NCI-H1092 treated with DMSO at 0.1 percent for 48 hours (cell line): ENCODE measurements at places on chromosomes 2 and 18.

GRCh38 chr2:175950512-175950911, 51.6 kb downstream of the LNPK start:
- no peak for DNase-seq

DNA sequence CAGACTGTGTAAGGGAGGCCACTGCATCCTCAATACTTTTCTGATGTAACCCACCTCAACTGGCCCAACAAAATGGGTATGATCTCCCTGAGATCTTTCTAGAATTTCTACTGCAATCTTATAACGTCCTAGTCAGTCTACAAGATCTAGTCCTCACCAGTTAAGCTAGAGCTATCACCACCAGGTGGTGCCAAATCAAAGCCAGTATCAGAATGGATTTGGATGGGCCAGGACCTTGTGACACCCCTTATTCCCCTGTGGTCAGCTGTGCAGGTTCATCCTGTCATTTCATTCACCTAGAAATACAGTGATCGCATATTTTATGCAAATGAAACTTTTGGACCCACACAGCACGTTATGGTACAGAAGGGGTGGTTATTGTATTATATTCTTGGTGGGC, 90.3 kb downstream of the OLA1 start:
- peak; percentile 8 for DNase-seq

GRCh38 chr2:238339395-238339780, 19.1 kb downstream of the TRAF3IP1 start:
- no peak for DNase-seq

- no peak for DNase-seq
These were observed 494.8 kb upstream of the HS6ST1 start for GRCh38 chr2:128813352-128814034.

GRCh38 chr2:108073415-108074072, 87.2 kb downstream of the SLC5A7 start:
- DNase-seq: no peak

DNA sequence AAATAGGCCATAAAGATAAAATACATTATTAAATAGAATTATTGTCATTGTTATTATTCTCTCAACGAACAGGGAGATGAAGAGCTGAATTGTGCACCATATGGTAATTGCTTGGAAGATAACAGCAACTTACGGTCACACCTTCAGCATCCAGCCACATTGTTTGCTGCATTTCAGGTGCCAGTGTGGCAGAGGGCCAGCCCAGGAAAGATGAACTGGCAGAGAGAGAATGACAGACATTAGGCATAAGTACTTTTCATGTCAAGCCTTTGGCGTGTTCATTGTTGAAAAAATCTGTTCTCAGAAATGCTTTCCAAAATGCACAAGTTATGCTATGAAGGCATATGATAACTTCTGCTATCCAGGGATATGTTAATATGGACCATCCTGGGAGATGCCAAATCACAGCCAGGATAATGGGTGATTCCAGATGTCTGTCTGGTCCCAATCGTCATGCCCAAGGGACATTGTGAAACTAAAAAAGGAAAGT, 748.6 kb upstream of the PIK3C3 start:
- no peak for DNase-seq

DNA sequence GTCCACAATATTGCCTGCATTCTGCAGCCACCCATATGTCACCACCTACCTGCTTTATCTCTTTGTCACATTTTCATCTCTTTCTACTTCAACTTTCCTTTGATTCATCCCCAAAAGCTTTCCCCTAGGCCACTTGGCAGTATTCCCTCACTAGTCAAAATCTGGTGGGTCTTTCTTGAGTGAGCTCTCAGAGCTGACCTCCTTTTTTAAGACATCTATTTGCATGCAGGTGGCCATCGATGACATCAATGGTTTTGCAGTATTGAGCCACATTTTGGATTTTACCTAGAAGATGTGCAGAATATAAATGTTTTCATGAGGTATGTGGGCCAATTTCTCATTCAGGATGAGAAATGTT, 133.4 kb upstream of the REG3A start:
- DNase-seq: no peak

GRCh38 chr2:222569826-222570225, 86.1 kb downstream of the FARSB start:
- DNase-seq: no peak

DNA sequence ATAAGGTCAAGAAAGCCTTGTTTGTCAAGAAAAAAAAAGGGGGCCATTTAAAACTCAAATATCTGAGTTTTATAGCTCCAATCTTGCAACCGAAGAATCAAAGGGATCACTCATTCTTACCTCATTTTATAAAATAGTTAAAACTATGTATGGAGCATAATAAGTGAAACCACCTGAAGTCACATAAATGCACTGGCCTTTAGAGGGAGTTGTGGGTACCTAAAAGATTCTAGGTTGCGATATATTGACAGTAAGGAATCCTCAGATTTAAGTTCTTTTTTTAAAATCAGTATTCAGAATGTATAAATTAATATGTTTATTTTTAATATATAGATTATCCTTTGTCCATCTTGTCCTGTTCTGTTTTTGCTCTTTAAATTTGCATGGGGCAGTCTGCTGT, 3.4 kb downstream of the ARHGAP28 start:
- no peak for DNase-seq

DNA sequence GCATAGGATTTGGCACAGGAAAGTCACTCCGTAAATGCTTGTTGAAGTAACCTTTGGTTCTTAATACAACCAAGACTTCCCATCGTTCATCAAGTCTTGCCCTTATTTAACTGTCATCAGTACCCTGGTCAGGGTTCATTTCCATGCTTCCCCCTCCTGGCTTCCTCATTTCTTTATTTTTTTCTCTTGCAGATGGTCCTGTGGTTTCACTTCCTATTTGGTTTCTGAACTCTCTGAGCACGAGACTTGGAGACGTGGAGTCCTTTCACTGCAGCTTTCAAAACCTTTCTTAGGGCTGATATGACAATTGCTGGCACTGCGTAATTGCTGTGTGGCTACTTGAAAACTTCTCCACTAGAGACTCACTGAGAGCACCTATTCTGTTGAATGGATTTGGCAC, 59.9 kb upstream of the PID1 start:
- no peak for DNase-seq

DNA sequence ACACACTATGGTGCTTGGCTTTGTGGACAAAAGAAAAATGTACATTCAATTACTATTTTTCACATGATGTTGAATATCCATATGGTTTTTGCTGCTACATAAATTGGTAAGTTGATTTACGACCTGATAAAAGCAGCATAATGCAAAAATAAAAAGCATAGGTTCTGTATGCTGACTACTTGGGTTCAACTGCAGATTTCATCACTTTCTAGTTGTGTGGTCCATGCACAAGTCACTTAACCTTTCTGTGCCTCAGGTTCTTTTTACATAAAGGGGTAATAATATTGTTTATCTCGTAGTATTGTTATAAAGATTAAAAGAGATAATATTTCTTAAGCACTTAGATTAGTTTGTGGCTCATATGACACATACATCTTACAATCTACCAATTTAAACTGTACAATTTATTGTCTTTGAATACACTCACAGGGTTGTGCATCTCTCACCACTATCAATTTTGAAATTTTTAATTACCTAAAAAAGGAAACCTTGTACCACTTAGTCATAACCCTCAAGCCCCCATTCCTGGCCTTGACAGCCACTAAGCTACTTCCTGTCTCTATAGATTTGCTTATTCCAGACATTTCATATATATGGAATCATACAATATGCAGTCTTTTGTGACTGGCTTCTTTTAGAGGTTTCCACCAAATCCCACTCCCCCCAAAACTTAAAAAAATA, 1443.9 kb downstream of the SUCLG1 start:
- no peak for DNase-seq

DNA sequence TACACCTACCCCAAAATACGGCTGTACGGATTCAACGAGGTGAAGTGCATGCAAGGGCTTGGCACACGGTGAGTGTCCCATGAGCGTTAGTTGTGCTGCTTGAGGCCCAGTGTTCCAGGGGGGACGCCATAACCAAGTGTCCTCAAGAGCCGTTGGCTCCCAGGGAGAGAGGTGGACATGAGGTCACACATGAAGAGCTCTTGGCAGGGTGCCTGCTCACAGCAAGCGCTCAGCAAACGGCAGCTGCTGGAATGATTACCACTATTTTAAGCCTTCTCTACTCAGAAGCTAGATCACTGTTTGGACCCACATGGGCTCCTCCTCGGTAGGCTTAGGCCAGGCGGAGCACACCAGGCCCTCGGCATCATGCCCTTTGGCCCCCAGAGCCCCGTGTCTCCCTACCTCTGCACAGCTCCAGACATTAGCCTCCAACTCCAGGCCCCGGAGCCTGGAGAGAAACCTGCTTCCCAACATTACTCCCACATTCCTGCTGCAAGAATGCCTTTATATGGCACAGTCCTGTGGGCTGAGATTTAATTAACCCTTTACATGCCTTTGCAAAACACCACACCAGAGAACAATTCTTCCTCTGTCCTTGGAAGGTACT, 68.4 kb upstream of the PPP1CB start:
- peak; percentile 76 for DNase-seq

DNA sequence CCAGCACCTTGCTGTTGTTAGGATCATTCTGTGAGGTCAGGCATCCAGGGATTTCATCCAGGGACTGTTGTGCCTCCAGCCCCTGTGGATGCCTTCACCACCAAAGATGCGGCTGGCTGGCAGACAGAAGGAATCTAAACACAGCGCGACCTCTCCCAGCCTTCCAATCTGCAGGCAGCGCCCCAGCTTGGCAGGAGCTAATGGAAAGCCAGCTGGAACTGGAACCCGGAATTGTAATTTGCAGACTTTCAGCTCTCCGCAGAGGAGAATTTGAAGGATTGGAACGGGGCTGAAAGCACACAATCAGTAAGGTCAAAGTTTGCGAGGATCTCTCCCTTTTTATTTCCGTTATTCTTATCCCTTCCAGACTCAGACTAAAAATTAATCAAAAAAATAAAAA, 127.8 kb downstream of the TRIB2 start:
- DNase-seq: no peak

GRCh38 chr18:34661464-34662087, 48.5 kb upstream of the DTNA start:
- DNase-seq: peak; percentile 78

GRCh38 chr2:62744603-62745002, 39.1 kb downstream of the EHBP1 start:
- DNase-seq: no peak

DNA sequence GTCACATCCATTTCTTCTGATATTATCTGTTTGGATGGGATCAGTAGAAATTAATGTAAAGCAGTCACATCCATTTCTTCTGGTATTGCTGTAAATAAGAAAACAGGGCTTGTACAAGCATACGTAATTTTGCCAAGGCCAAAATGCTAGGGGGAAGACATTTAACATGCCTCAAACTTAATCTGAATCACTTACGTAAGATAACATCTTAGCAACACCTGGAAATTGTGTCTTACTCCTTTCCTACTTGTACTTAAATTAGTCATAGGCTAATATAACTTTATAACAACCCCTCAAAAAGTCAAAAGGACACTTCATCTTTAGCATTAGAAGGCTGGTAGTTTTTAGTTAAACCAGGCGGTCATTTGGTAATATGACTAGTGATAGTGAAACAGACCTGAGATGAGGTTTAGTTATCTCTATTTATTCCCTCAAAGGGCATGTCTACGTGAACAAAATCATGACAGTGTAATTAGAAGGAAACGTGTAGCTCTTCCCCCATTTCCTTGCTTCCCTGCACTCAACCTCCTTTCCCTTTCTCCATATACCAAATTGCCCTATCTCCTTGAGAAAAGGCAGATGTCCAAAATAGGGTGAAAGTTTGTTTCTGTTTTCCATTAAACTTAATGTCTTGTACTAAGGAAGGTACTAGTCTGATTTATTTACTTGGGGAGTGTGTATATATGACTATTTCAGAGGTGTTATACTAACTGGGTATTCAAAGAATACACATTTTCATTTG, 99.3 kb upstream of the FZD5 start:
- DNase-seq: no peak

DNA sequence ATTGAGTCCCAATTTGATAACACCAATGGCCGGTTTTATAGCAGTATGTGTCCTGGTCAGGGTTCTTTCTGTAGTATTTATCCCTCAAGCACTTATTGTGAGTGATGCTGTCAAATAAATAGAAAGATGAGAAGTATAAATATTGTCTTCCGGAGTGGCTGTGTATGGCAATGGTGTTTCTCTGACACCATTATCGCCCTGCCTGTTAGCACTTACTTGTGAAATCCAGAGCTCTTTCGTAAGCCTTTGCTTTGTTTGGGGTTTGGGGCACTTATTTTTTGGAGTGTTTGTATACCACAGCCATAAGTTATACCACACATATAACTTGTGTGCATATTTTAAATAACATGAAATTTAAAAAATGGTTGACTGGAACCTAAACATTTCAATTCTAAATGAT, 29.3 kb downstream of the CD8B2 start:
- no peak for DNase-seq

GRCh38 chr2:26095758-26096157, 61.9 kb downstream of the RAB10 start:
- no peak for DNase-seq

DNA sequence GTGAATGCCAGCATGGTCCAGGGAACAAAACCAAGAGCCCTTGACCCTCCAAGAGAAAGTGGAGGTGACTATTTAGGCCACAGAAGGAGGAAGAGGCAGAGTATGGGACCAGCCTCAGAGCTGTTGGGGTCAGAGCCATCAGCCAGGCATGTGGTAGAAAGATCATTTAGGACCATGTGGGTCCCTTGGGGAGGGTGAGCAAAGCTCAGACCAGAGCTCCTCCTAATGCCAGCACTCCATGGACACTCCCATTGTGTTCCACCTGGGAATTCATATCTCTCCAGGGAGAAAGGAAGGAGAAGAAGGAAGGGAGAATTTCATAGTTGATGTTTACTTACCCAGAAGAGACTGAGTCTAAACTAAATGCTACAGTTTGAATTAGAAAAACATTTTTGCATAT, 73.2 kb downstream of the CYBRD1 start:
- DNase-seq: no peak

- DNase-seq: no peak
These were observed 471.4 kb downstream of the DCDC2C start for GRCh38 chr2:4174796-4175195.

DNA sequence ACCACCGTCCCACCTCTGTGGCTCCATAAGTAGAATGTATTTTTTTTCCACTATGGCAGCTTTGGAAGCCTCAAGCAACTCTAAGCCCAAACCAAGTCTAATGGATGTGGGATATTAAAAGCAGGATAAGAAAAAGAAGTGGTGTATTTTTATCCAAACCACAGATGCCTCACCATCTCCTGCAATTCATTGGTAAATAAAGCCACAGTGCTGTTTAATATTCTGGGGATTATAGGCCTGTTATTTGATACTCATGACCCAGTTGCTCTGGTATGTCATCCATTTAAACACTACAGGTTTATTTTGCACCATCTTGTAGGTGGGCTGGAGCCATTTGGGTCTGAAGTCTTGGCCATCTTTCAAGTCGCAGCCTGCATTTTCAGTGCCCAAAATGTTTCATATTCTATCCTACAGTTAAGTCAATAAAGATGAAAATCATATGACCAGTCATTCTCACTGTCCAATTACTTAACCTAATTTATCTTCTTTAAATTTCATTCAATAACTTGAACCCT, 279.5 kb upstream of the EPHA4 start:
- no peak for DNase-seq

DNA sequence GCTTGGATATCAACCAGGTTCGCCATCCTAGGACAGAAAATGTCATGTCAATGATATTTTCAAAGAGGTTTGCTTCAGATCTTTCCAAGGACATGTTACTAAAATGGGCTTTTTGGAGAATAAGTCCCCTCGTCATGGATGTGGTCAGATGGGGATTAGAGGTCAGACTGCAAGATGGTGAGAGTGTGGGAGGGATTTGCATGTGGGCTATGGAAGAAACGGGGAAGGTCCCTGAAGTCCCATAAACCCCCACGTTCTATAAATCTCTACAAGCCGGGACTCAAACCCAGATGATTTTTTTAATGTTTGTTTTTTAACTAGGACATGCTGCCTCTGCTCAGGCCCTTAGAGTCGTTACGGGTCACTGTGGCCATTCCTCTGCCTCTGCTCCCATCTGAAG, 37.7 kb upstream of the IGFBP5 start:
- no peak for DNase-seq
